NB4 (cell line): ENCODE measurements at places on chromosomes 6 and 20.

DNA sequence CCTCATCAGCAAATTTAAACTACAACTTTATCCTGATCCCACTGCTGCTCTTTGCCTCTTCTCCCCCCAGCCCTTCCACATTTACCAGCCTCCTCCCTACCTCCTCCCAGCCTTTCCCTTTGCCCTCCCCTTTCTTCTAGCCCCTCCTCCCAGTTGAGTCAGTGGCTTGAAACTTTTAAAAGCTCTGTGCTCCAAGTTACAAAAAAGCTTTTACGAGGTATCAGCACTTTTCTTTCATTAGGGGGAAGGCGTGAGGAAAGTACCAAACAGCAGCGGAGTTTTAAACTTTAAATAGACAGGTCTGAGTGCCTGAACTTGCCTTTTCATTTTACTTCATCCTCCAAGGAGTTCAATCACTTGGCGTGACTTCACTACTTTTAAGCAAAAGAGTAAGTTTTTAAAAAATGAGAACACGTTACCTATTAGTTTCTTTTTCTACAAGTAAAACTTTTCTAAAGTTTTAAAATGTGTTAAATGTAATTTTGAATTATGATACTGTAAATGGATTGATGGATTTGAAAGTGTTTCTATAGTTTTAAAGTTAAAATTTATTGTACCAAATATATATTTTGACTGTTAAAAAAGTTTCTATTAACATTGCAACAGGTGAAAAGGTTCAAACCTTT is at the start of gene GJA1:
Gene GJA1, plus strand, starts transcription at position 203 of the 626 bp plus-strand sequence. CDS start 11,202 bp downstream, outside the sequence.
- peak; percentile 87 for DNase-seq

DNA sequence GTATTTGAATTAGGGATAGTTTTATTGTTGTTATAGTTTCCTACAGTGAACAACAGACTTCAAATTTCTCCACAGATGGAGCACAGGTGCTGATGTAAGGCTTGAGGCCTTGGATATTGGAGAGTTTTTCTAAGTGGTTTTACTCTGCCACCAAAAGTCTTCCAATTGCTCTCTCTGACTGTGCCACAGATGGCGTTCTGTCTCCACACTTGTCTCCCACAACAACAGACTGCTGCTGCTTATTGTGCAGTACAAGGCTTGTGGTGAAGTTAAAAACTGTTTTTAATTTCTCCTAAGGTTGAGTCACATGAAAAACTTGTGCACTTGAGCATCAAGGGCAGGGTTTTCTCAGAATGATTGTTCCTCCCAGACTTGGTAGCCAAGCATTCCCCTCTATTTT is 460.9 kb upstream of the KHDRBS2 start:
- DNase-seq: no peak

GRCh38 chr6:136362421-136363356 is 73.0 kb upstream of the BCLAF1 start:
- DNase-seq: no peak

GRCh38 chr6:13026557-13026956 is 301.8 kb downstream of the TBC1D7 start:
- no peak for DNase-seq

DNA sequence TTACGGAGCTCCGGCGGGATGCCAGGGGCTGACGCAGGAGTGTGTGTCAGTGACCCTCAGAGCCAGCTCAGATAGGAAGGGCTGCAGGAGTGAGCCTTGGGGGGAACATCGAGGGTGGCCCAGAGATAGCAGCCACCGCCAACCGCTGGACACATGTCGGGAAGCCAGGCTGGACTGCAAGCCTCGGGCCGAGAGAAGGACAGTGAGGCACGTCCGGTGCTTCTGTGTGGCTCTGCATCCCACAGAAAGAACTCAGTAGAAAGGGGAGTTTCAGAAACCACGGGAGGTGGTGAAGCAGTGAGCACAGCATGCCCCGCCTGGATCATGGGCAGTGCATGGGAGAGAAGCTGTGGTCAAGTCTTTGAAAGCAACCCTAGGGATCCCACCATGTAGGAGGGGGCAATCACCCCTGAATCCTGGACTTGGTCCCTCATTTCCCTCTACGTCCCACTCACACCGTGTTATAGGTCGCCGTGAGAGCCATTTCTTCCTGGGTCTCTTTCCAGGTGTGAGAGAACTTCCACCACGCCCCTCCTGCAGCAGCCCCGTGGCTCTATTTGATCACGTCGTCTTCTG is 383.7 kb upstream of the CDH4 start:
- no peak for DNase-seq

DNA sequence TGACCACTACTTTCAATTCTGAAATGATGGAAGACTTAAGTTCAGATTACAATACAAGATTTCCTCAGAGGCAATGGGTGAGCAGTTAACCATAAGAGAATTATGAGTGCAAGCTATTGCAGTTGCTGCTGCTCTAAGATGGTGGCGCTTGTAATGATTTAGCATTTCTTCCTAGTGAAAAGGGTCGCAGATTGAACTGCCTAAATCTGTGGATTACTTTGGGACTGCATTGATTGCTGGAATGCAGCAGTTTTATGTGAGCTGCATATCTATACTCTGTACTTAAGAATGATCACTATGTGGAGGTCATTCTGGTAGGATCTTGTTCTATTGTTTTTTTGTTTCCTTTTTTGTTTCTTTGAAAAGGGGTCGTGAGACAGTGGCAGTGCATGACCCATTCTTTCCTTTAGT is 5.3 kb downstream of the SCAF8 start:
- DNase-seq: peak; percentile 20

DNA sequence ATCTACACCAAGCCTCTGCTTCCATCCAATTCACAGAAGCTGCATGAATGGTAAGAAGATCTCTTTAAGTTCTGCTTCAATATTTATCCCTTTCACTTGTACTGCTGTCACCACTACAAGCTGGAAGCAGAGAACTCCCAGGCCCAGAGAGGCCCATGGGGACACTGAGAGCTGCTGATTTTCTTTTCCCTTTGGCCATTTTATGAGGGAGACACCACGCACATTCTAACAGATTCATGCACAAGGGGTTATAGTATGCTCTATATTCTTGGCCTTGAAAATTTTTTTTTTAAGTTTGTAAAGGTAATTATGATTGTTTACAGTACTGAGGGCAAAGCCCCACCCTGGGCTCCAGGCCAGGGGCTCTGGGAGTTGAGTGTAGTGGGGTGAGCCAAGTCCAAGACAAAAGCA is 88.4 kb downstream of the MYB start:
- no peak for DNase-seq

- DNase-seq: no peak
Observed at GRCh38 chr20:63498960-63499337, at the start of gene EEF1A2. EEF1A2 (minus strand) TSS chr20:63499083; CDS start chr20:63497763, 1,320 bp downstream.

DNA sequence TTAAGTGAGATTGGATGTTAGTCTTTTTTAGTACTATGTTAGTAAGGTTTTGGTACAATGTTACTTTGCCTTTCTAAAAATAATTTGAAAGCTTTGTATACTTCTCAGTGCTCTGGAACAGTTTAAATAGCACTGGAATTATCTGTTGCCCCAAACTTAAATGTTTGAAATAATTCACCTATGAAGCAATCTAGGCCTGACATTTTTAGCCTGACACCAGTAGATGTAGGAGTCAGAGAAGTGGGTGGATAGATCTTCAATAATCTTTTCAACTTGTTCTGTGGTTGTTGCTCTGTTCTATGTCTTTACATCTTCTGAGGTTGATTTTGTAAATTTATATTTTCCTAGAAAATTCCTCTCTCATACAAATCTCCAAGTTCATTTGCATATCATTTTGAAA is 103.1 kb upstream of the ADGRF1 start:
- no peak for DNase-seq

DNA sequence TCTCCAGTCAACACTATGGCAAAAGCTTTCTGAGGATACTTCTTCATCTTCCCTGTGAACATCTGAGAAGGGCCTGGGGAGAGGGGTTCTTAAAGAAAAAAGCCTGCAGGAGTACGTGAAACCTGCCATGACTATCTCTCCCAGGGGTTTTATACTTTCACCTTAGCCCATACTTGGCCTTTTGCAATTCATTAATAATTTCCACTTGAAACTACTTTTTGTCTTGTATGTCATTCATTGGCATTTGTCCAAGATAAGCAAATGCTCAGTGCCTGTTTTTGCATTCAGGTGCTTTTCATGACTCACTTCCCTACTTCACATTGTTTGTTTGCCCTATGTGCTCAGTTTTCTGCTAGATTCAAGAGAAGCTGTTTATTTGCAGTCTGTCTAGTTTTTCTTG is 580.3 kb upstream of the GJE1 start:
- no peak for DNase-seq

- DNase-seq: peak; percentile 79
Observed at GRCh38 chr20:59948828-59949720, 8.9 kb downstream of the FAM217B start.

DNA sequence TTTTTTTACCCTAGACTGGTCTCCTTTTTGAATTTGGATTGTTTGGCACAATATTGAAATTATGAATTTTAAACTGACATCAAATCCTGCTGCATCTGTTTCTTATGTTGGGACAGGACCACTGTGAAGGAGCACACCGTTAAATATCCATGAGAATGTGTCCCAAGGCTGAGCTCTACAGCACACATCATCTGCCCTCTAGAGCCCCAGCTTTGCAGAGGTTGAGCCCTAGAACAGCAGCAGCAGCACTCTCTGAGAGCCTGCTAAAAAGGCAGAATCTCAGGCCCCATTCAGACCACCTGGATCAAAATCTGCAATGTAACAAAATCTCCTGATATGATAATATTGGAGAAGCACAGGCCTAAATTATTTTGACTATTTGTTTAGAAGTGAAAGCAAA is 192.1 kb upstream of the CCN2 start:
- DNase-seq: no peak

DNA sequence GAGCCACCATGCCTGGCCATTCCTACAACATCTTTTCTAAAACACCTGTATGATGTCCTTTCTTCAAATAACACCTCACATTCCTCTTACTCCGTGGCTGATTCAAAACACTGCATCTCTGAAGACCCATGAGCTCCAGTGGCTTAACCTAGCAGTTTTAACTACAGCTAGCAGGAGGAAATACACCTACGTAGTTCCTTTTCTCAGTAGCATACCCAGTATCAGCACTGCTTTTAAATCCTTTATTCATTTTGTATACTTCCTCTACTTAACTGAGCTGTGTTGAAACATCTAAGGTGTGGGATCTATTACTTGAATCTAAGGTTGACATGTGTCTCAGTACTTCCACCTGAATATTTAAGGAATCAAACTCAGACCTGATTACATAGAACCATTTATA is 113.6 kb upstream of the CCDC28A start:
- DNase-seq: no peak

DNA sequence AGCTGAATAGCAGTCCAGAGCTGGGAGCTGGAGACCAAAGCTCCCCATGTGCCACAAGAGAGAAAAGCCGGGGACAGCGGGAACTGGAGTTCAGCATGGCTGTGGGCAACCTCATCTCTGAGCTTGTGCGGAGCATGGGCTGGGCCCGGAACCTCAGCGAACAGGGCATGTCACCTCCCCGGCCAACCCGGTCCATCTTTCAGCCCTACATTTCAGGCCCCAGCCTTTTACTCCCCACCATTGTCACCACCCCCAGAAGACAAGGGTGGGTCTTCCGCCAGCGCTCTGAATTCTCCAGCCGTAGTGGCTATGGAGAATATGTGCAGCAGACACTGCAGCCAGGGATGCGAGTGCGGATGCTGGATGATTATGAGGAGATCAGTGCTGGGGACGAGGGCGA is 4.0 kb downstream of the CUL9 start:
- DNase-seq: no peak

- DNase-seq: no peak
Observed at GRCh38 chr6:170212956-170213636, 77.8 kb downstream of the DLL1 start.

- peak; percentile 55 for DNase-seq
Observed at GRCh38 chr6:149043476-149044130, 273.9 kb upstream of the TAB2 start.

DNA sequence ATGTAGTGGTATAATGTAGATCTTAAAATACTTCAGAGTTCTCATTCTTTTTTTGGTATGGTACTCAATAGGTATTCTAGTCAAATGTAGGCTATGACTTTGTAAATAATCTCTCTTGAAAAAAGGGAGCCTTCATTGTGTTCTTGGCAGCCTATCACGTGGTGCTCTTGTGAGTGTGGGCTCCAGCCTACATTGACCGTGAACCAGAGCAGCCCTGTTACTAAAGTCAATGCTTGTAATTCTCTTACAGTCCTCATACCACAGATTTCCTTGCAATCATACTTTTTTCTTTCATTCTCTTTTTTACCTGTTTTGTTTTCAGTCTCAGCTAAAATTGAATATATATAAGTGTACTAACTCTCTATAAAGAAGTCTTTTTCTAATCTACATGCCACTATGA is 31.1 kb downstream of the ARID1B start:
- no peak for DNase-seq

GRCh38 chr6:75012018-75012417 is 193.8 kb downstream of the COL12A1 start:
- no peak for DNase-seq

GRCh38 chr6:162344646-162345010 is 382.9 kb downstream of the PRKN start:
- no peak for DNase-seq

DNA sequence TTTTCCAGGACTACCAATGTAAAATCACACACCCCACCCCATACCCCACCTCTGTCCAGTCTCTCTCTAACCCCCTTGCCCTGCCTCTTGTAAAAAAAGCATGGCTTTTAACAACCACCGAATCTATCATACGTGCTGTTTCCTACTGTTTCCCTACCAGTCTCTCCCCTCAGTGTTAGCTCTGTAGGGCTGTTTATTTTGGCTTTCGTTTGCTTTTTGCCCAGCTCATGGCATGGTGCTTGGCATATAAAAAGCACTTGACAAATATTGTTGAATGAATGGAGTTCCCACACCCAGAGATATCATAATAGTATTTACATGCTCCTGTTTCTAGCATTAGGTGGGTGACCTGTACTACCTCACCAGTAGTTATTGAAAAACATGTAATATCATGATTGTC is 148.2 kb downstream of the OPRM1 start:
- no peak for DNase-seq

DNA sequence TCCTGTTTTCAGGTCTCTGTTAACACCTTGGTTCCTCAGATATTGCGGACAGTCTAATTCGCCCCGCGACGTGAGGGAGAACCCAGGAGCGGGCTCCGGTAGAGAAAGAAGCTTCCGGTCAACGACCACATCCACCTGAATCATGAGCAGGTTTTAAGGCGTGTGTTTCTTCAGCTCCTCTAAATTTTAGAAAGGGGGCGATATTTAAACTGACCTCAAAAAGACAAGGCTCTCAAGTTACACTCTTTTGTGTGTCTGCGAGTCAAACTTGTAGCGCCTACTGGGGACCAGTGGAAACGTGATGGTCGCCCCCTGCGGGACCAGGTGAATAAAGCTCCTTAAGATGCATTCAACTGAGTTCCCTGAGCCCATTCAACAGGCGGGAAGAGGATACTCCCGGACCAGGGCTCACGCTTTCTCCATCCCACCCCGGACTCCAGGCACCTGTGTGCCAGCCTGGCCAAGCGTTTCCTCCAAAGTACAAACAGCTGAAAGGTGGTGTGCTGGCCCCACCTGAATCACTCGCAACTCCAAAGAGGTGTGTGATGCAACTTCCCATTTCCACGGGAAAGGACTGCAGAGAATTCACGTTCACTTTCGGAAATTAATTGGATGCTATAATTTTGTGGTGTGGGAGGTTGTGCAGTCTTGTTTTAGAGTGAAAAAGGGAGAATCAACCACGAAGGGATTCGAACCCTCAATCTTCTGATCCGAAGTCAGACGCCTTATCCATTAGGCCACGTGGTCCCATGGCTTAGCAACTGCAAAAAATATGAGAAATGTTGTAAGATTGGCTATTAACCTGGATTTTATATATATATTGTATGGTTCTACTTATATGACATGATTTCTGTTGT is 17.0 kb downstream of the GPX5 start:
- DNase-seq: peak; percentile 91
